Spleen (tissue), 13 donors: ENCODE measurements at places on chromosomes 2 and 18. TPM values are rescaled to one million over a fixed set of nuclear protein-coding genes. Genes with fewer than 3 reads are reported as not detected.

DNA sequence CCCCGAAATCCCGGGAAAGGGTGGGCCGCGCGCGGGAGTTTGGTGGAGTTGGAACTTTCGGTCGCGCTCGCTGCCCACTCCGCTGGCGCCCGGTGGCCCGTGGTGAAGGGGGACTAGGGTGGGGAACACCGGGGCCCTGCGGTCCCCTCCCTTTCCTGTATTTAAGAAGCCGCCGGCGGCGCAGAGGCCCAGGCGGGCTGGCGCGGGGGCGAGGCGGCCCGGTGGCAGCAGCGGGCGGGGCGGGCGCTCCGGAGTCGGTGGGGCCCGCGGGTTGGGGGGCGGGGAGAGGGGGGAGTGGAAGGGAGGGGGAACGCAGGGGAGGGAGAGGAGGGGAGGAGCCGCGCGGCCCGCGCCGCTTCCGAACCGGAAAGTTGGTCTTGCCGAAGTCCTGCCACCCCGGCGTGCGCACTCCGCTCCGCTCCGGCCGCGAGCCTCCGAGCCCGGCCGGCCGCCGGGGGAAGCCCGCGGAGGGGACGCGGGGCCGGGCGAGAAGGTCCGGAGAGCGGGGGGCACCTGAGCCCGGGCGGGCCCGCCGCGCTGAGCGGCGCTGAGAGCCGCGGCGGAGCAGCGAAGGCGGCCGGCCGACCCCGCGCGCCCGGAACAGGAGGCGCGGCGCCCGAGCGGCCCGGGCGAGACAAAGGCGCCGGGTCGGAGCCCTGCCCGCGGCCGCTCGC is 425 bp upstream of the SALL3 start:
- peaks cover 94% of the 10 kb centered on the region for H3K27me3 ChIP-seq
- H3K4me1 ChIP-seq, result peaks cover 22% of the 10 kb centered on the region

DNA sequence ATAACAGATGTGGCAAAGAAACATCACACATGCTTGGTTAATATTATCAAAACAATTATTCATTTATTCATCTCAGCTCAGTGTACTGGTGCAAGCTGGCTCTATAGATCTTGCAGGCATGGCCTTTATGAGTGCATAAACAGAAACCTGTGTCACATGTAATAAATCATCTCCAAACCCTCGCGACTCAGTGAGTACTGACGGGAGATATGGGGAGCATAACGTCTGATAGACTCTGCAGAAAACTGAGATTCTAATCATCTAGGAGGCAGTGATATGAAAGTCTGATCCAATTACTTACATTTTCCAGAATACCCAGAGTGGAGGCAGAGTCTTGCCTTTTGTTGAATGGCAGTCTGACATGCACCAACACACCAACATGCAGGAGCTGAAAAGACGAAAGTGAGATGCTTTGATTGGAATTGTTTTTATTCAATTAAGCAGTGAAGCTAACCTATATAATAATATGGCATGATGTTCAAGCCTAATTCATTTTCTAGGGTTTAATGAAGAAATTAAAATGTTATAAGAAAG is 416.8 kb downstream of the RNF144A start:
- H3K4me1 ChIP-seq, result no peaks in the 10 kb centered on the region
- no peak overlapping the region for H3K4me3 ChIP-seq
- DNase-seq, result no peak
- no peak overlapping the region for H3K27ac ChIP-seq
- no peaks in the 10 kb centered on the region for H3K36me3 ChIP-seq

DNA sequence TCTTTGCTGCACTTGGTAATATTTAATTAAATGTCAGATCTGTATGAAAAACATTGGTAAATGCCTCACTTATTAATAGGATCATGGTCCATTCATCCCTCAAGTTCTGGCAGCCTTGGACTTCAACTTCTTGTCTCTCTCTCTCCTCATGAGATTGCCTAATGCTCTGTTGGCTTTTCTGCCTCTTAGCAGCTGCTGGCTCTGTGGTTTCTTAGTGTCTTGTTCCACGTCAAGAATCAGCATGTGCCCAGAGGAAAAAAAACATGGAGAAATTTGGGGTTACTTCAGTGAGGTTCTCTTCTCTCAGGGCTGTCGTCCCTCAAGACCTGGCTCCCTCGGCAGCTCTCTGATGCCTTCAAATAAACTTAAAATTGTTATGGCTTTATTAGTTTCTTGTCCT is 75.4 kb downstream of the TAF4B start:
- no peaks in the 10 kb centered on the region for H3K4me1 ChIP-seq
- H3K27me3 ChIP-seq, result no peaks in the 10 kb centered on the region
- no peak overlapping the region for H3K4me3 ChIP-seq
- no peak overlapping the region for H3K27ac ChIP-seq
- DNase-seq, result no peak

DNA sequence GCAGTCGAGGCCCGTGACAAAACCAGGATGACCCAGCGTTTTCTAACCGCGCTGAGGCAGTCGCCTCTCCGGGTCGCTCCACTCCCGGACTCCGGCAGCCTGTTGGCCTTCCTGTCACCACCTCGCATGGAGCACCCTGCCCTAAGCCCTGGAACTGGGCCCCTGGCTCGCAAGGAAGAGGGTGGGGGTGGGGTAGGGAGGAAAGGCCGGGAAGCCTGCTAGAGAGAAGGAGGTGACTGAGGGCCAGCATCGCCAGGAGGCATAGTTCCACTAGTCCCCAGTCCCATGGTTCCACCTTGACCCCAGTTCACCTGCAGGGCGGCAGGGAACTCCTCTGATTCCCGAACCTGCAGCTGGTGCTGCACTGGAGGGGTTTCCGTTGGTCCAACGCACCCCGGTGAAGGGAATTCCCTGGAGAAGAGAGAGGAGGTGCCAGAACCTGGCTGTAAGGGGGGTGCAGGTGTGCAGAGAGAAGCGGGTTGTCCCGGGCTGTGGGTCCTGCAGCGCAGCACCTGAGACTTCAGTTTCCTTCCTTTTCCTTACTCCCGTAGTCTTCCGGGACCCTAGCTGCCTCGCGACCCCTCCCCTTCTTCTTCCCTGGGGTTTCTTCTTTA is 11.8 kb upstream of the EN1 start:
- H3K4me3 ChIP-seq, result no peak overlapping the region
- peaks cover 45% of the 10 kb centered on the region for H3K4me1 ChIP-seq
- no peaks in the 10 kb centered on the region for H3K36me3 ChIP-seq
- H3K27ac ChIP-seq, result no peak overlapping the region
- peaks cover 7% of the 10 kb centered on the region for H3K27me3 ChIP-seq

Gene FOXI3
- total RNA-seq, result not detected

Gene FZD7
- total RNA-seq, result 3.6 TPM

Gene CNTNAP5
- not detected for total RNA-seq

DNA sequence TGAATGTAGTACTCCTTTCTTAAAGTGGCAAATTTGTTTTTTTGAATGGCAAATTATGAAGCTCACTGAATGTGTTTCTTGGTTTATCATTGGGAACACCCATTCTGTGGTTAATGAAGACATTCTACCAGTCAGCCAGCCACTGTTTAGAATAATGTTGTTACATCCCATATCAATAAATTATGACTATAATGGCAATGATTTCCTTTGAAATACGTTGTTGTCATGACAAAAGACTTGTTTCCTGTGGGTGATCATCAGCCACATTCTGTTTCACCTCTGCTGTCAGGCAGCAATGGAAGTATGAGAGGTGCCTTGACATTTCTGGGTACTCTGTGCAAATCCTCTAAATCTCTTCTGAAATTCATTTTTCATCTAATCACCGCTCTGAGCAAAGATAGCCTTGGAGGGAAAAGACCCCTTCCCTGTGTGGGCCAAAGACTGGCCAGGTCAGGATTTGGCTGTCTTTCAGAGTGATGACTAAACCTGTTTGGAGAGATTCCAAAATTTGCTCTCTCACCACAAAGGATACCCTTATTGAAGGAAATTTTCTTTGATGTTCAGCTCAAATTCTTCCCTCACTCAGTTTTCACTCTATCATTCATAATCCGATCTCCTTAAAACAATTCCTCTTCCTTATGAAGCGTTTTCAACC is 869.2 kb downstream of the BCL11A start:
- no peaks in the 10 kb centered on the region for H3K4me1 ChIP-seq
- H3K27me3 ChIP-seq, result no peaks in the 10 kb centered on the region
- no peaks in the 10 kb centered on the region for H3K36me3 ChIP-seq
- DNase-seq, result no peak
- H3K27ac ChIP-seq, result no peak overlapping the region

Gene CSRNP3
- 5.8 TPM for total RNA-seq

GRCh38 chr2:69985688-69986087 is 24.3 kb upstream of the ASPRV1 start:
- H3K36me3 ChIP-seq, result no peaks in the 10 kb centered on the region
- peaks cover 5% of the 10 kb centered on the region for H3K4me1 ChIP-seq
- H3K4me3 ChIP-seq, result no peak overlapping the region
- peak overlapping the region; percentile 77 for H3K27ac ChIP-seq
- H3K27me3 ChIP-seq, result no peaks in the 10 kb centered on the region
